ENCODE measurements at places on chromosomes 3 and 15. TPM values are rescaled to one million over a fixed set of nuclear protein-coding genes. Genes with fewer than 3 reads are reported as not detected.

TMEM207 gene
- not detected for total RNA-seq

GOLGA8O gene
- total RNA-seq, result 0.43 TPM

PDCD7 gene
- total RNA-seq, result 20.7 TPM

KCNH8 gene
- total RNA-seq, result not detected

TM4SF18 gene
- total RNA-seq, result not detected
